Stimulated activated CD4-positive, alpha-beta T cell treated with anti-CD3 and anti-CD28 coated beads, TNF-alpha, amount 100 ng/mL, for 1 hour (primary cell): ENCODE measurements at places on chromosomes 12 and 14.

GRCh38 chr12:44370982-44371381 lies 505.1 kb downstream of the NELL2 start:
- no peak for DNase-seq

- DNase-seq = no peak
These were observed 241.9 kb downstream of the PPFIA2 start for GRCh38 chr12:81517296-81517695.

- DNase-seq = no peak
These were observed 321.1 kb downstream of the NOVA1 start for GRCh38 chr14:26276757-26277156.

GRCh38 chr12:119704065-119704747 lies 36.3 kb downstream of the PRKAB1 start:
- no peak for DNase-seq

GRCh38 chr12:32897281-32897610 lies 669 bp upstream of the PKP2 start:
- DNase-seq = no peak

GRCh38 chr14:104893435-104894207 lies 28.6 kb downstream of the CEP170B start:
- no peak for DNase-seq

GRCh38 chr14:54443981-54444380 lies 2.8 kb upstream of the CNIH1 start:
- no peak for DNase-seq

DNA sequence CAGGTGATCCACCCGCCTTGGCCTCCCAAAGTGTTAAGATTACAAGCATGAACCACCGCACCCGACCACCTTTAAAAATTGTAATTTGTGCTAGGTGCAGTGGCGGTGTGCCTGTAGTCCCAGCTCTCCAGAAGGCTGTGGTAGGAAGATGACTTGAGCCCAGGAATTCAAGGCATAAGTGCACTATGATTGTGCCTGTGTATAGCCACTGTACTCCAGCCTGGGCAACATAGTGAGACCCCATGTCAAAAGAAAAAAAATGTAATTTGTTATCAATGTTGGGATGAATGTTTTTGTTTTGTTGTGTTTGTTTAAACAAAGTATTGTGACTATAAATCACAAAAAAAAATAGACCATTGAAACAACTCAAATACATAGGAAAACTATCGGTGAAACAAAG lies 43.1 kb upstream of the NAP1L1 start:
- no peak for DNase-seq

DNA sequence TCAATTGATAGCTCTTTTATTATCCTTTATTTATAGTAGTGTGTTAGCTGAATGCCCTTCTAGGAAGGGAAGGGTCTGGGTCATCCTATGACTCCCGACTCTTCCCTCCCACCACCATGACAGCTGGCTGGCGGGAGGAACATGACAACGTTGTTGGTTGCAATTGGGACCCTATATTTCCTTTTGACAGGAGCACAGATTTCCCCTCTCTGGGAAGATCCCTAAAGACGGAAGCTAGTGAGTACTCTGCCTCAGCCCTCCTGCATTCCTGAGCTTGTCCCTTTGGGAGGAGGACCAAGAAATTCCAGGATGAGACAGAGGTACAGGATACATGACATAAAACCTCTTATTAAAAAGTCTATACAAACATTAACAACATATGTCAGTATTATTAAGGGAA lies 485.4 kb downstream of the NAV3 start:
- DNase-seq = no peak

- DNase-seq = no peak
These were observed at the start of gene SOX5 for GRCh38 chr12:23949348-23950209. Gene SOX5, minus strand, starts transcription at chr12:23949670. Its CDS starts 69 bp downstream, at chr12:23949601.

DNA sequence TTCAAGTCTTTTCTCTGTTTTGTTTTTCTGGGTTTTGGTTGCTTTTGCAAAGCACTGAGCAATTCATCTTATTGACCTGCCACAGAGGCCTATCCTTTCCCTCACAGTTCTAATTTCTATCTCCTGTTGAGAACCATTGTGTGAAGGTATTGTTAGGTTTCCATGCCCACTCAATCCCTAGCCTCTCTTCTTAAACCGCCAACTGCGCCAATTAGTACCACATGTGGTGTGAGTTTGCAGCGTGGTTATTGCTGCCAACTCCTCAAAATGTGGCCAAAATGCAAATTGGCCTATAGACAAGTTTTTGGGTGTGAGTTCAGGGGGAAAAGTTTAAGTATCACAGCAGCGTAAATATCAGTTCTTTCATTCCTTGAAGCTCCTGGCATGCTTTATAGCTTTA lies 232.6 kb downstream of the FLRT2 start:
- DNase-seq = no peak

DNA sequence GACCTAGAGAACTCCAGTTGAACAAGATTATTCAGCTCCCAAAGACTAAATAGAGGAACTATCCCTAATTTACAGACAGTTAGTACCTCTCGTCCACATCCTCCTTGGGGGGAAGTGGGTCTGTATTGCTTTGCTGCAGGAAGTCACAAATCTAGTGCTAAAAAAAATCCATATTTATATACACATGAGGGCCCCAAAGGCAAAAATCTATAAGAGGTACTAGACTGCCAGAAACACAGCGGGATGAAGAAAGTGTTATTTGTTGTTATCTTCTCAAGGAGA lies 190.1 kb downstream of the TTC8 start:
- no peak for DNase-seq

GRCh38 chr12:112117685-112118084 lies 7.7 kb upstream of the TRAFD1 start:
- no peak for DNase-seq

DNA sequence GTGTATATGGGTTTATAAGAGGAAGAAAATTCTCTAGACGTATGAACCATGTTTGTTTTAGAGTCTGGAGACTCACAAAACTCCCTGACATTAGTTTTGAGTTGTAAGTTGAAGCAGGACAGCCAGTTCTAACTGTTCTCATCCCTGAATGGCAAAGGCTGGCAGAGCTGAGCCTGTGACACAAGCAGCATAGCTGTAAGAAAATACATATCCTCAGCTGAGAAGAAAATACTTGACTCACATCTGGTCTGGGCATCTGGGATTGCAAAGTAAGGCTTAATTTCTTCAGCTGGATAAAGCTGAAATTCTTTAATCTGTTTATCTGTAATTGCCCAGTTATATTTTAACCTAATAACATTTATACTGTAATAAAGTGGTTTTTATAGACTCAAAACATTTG lies 156.3 kb downstream of the PELI2 start:
- DNase-seq = no peak

- peak; percentile 57 for DNase-seq
These were observed 4.6 kb downstream of the MTRFR start for GRCh38 chr12:123237646-123238329.

DNA sequence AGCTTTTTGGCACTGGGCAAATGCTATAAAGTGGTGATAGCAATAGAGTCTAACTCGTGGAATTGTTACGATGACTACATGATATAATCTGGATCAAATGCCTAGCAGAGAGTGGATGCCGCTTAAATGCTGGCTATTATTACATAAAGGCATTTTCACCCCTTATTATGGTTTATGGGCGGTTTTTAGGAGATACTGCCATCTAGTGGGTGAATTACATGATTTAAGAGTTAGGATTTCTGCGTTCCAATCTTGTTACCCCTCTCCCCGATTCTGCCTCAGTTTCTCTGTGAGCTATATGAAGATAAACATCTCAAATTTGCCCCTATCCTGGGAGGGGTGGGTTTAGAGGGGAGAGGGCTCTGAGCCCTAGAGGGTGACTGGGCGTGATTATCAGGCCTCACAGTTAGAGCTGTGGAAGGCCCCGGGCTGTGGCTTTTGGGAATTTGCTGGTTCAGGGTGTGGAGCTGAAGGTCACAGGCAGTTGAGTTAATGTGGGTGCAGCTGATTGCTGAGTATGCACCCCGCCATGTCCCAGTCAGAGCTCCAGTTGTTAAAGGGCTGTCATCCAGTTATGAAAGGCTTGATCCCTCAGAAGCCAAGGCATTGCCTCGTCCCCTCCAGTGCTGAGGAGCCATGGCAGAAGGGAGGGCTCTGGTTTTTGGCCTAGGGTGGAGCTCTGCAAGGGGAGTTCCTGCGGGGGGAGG lies 14.4 kb downstream of the CLSTN3 start:
- no peak for DNase-seq

DNA sequence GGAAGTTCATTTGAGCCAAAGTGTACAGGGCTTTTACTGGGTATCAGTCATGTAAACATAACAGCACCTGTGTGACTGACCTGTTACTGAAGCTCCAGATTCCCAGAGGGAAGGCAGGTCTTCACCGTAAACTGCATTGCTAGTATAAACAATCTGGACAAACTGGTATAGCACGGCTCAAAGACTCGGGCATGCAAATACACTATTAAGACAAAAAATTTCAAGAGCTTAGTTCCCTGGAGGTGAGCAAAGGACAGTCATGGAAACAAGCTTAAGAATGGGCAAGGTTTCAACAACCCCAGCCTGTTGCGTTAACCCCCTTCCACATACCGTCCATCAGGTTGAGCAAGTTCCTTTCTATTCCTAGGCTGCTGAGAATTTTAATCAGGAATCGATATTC lies 9.4 kb downstream of the PARP11 start:
- DNase-seq = no peak
